Stimulated activated CD4-positive, alpha-beta T cell treated with anti-CD3 and anti-CD28 coated beads, Interleukin-1b, Interleukin-23, amount 100 ng/mL, for 24 hours (primary cell): ENCODE measurements at places on chromosomes 12 and 14.

- DNase-seq = peak; percentile 52
These were observed 515.4 kb downstream of the FUT8 start for GRCh38 chr14:65927931-65928356.

GRCh38 chr12:473863-474577, 14.3 kb downstream of the B4GALNT3 start:
- DNase-seq = no peak

- DNase-seq = no peak
These were observed 3.7 kb downstream of the SLC25A21 start for GRCh38 chr14:37168721-37169120.

- DNase-seq = peak; percentile 42
These were observed at the start of gene SELPLG for GRCh38 chr12:108633534-108634248. TSS of gene SELPLG (minus strand) at chr12:108633894. CDS start at chr12:108624307, 9,587 bp downstream.

GRCh38 chr12:106248312-106248845, 559 bp upstream of the CKAP4 start:
- DNase-seq = no peak

DNA sequence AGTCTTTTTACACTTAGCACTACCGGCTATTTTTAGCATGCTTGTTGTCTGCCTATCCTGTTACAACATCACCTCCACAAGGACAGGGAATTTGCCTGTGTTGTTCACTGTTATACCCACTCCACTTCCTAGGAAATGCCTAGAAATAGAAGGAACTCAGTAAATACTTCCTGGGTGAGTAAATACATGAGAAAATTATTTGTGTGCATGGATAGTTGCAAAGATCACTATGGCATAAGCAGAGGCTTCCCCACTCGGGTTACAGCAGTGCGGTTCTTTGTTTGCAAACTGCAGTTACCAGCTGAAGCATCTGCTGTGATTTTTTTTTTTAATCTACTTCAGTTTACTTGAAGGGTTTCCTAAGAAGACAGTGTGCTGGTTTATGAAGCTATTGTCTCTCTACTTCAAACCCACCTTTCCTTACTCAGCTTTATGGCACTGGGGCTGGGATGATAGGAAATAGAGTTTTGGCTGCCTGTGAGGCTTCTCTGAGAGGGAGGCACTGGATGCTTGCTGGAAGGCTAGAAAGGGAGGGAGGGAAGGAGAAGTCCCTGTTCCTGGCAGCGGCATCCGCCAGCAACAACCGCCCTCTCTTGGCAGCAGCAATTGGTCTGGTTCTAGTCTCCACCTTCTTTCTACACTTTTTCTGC, 29.0 kb downstream of the PDE6H start:
- no peak for DNase-seq

DNA sequence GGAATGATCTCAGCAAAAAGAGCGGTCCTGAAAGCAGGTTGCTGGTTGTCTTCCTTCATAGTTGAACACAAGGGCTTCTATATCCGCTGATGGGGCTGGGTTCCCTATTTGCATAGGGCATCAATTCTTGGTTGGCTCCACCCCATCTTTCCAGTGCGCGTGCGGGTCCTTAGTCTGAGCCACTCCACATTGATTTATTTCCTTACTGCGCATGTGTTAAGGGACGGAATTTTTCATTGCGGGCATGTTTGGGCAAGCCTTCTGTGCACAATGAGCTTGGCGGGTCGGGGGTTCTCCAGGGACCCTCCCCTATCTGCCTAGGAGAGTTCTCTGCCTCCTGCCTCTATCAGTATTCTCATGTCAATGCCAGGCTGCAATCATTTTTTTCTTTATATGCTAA, 21.2 kb upstream of the DLGAP5 start:
- DNase-seq = no peak

DNA sequence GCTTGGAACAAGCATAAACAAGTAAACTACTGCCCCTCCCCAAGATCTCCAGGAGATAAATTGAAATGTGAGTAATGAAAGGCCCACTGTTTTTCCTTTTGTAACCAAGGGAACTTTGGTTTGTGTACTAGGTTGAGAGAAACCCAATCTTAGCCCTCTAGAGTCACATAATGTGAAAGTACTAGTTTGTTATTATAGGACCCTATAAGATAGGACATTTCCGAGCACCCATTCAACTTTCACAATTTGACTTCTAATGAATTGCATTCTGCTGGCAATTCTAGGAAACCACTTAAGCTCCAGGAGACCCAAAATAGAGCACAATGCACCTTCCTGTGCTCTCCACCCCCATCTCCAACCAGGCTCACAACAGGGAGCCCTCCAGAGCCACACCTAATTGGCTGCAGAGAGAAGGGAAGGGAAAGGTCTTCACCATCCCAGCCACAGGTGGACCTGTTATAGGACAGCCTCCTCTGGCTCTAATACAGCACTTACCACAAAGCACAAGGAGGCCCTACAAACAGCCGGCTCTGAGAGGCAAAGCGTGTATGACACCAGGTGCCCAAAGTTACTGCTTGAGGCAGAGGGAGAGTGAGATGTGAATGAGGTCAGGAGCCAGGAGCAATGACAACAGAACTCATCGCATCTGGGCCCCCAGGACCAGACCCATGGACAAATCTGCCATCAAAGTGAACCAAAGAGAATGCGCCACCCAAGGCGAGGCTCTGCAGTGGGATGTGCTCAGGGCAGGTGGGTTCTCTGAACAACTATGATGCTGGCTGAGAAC, 163.3 kb upstream of the NTF3 start:
- no peak for DNase-seq

- no peak for DNase-seq
These were observed 97.8 kb downstream of the HMGA2 start for GRCh38 chr12:65922077-65922476.

DNA sequence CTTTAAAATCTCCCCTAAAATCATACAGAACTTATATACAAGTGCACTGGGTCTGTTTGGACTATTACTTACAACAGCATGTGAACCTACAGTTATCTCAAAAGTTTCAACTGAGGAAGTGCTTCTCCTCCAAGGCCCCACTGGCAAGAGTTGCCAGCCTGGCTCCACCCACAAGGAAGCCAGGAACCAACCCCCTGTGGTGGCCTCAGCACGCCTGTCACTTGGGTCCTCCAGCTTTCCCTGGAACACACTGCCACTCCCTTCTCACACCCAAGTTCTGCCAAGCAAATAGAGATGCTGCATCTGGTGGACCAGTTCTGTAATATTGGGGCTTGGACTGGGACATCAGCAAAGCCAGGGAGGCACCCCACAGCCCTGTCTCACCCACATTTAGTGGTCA, 115.4 kb downstream of the GCH1 start:
- no peak for DNase-seq

DNA sequence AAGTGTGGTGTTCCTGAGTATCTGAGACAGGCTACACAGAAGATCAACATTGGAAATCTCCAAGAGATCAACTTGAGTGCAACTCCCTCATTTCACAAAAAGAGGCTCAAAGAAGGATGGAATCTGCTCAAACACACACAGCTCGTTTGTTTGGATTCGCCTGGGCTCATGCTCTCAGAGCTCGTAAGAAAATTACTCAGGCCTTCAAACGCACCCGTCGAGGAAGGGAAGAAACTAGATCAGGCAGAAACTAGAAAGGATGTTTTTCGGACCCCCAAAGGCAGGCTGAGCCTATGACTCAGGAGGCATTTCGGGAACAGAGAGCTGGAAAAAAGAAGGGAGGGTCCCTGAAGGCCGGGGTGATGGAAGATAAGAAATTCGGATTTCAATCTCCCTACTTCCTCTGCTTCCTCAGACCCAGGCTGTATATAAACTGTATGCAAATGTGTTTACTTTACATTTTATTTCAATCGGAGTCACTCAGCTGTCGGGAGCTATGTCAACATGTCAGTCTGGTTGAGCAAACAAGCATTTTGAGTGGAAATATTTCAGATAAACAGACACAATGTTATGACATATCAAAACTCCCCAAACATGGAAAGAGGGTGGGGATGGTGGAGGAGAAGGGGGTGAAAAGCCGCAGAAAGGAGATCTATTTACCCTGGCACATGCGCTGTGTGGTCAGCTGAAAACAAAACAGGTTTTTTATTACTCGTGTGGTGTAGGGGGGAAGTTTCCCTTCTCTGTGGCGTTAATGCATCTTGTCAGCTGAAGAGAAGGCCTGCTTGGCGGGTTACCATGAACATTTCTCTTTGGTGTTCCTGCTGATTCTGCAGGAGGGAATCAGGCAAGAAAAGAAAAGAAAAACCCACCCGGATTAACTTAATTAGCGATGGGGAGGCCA, 129.1 kb upstream of the TBX3 start:
- no peak for DNase-seq

DNA sequence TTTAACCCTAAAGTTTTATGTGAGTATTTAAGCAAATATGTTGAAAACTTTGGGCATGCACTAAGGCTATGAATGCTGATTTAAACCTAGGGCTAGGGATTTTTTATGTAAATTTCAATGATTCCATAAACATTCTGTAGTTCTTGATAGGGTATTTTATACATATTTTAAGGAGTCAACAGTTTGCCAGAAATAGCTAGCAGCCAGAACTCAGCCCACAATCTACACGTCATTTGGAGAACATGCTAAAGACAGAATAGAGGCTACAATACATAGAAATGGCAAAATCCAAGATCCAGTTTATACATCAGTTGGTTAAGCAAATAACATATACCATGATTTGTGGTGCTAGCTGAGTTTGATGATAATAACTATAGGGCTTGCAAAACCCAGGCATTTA, 184.7 kb downstream of the TMEM117 start:
- no peak for DNase-seq

- DNase-seq = no peak
These were observed 46.9 kb upstream of the SLC16A7 start for GRCh38 chr12:59548930-59549329.

GRCh38 chr14:66135831-66136230, 350.3 kb upstream of the CCDC196 start:
- no peak for DNase-seq

- DNase-seq = peak; percentile 42
These were observed 1.1 kb downstream of the GPHN start for GRCh38 chr14:66508846-66509621.

DNA sequence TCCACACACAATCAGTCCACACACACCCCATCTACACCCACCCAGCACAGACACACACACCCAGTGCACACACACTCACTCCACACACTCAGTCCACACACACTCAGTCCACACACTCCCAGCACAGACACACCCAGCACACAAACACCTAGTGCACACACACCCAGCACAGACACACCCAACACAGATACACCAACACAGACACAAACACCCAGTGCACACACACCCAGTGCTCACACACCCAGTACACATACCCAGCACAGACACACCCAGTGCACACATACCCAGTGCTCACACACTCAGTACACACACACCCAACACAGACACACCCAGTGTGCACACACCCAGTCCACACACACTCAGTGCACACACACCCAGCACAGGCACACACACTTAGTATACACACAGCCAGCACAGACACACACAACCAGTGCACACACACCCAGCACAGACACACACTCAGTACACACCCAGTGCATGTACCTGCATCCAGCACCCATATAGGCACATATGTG, 63.8 kb downstream of the ADGRD1 start:
- no peak for DNase-seq

DNA sequence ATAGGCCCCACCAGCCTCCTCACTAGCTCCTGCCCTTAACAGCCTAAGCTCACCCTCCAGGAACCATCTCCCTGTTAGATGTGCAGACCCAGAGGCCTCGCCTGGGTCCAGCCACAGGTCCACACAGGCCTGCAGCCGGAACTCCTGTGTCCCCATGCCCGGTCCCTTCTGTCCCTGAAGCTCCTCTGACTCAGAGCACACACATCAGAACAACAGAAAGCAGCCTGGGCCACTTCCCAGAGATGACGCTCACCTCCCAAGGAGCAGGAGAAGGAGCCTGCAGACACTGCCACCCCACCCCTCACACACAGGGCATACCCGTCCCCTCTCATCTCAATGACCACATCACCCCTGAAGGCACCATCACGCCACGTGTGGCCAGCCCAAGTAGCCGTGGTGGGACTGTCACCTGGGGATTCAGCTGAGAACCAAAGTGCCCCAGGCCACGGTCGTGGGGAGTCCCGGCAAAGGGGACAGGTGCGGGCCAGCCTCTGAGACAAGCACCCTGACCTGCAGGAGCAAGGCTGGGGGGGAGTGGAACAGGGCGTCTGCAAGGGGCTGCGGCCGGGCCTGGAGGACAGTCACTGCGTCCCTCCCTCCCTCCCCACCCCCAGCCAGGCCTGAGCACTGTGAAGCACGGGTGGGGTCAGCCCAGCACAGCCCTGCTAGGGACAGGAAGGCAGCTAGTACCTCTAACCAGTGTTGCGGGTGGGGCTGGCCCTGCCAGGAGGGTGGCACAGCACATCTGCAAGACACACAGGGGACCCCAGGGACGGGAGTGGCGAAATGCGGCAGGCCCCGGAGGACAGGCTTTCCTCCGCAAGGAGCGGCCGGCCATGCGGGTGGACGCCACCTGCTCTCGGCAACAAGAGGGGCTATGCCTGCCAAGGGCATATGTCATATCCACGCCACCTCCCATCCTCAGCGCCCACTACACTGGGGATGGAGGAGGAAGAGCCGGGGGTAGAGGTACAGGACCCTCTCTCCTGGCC, 5.5 kb downstream of the AKT1 start:
- no peak for DNase-seq

- no peak for DNase-seq
These were observed 1.5 kb upstream of the FGF6 start for GRCh38 chr12:4447151-4447550.

- DNase-seq = no peak
These were observed 60.6 kb downstream of the GUCY2C start for GRCh38 chr12:14635776-14636175.

DNA sequence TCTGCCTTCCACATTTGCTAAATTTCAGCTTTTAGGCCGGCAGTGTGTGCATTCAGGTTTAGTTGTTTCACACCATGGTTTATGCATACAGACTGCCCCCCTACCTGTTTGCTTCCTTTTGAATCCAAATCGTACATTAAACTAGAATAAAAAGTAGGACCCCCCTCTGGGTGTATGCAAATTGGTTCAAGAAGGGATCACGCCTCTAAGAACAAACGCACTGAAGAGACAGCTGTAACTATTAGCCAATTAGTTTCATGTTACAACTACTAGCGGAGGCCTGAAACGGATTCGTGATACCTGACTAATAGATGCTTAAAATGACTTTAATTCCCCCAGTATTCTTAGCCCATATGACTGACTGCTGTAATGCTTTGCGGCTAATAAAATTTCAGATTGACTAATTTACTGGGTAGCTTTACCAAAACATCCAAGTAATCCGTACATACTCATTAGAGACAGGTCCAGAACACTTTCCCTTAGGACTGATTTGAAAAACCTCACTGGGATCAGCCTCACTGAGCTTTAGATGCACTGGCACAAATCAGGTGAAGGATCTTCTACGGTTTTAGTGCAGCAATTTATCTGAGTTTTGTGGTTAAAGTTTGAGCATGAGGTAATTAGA, 411.8 kb downstream of the NPAS3 start:
- no peak for DNase-seq

- DNase-seq = no peak
These were observed 37.1 kb downstream of the SOCS2 start for GRCh38 chr12:93609281-93610192.

- DNase-seq = no peak
These were observed 50.0 kb downstream of the FIGNL2 start for GRCh38 chr12:51798501-51798900.
